ENCODE measurements at places on chromosomes 11 and 22. TPM values are rescaled to one million over a fixed set of nuclear protein-coding genes. Genes with fewer than 3 reads are reported as not detected.

Gene ANKK1
- total RNA-seq = 0.11 TPM

Gene EMID1
- 0.23 TPM for total RNA-seq

Gene CTTN
- 33.4 TPM for total RNA-seq

Gene RNF214
- total RNA-seq = 22.7 TPM

DNA sequence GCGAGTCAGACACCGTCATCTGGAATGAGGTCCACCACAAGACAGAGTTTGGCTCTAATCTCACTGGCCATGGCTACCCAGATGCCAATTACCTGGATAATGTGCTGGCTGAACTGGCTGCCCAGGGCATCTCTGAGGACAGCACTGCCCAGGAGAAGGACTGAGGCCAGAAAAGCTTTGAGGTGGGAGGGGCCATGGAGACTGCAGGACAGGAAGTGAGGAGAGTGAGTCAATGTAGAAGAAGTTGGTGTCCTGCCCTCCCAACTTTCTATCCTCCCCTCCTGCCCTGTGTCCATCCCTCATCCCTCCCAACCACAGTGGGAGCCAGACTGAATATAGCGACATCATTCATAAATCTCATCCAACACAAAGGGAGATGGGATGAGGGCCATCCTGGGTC, 8.0 kb downstream of the MPEG1 start:
- peaks cover 30% of the 10 kb centered on the region for H3K27me3 ChIP-seq
- H3K27ac ChIP-seq = no peak overlapping the region
- H3K36me3 ChIP-seq = no peaks in the 10 kb centered on the region
- H3K4me1 ChIP-seq = peaks cover 30% of the 10 kb centered on the region
- no peak overlapping the region for H3K4me3 ChIP-seq

Measured in activated T-helper 2 cell treated with anti-CD3 and anti-CD28 coated beads, Interferon-gamma antibody, Interleukin-2, Interleukin-4, amounts not matched to agents 10 μg/mL and 5 μg/mL and 100 μg/mL, durations not matched to agents 14 hours and 24 hours and 36 hours (primary cell).